ENCODE measurements at places on chromosomes 5 and 9.
A peak's percentile ranks its signal among the peaks of the same experiment; 100 is the strongest.

DNA sequence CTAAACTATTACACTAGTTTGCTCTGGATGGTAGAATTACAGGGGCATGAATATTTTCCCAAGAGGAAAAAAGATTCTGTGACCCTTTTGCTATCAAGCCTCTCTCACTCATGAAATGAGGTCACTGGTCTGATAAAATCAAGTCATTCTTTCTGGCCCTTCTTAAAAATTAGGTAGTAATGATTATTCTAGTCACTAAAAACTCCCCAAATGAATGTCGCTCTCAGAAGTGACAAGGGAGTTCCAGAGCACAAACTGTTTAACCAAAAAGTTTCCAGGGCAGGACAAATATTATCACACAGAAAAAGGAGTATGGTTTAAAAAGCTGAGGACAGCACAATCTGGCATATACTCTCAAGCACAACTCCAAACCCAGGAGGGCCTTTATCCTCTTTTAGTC is 12.5 kb downstream of the ERMP1 start:
- no peak for DNase-seq

DNA sequence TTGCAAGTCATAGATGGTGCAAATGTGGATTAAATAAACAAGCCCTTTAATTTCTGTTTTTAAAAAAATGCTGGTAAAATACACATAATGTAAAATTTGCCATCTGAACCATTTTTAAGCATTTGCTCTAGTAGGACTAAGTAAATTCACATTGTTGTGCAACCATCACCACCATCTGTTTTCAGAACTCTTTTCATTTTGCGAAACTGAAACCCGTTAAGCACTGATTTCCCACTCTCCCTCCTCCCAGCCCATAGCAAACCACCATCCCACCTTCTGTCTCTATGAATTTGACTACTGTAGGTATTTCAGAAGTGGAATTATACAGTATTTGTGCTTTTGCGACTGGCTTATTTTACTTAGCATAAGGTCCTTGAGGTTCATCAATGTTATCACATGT is 103.3 kb upstream of the CNTLN start:
- no peak for DNase-seq

- DNase-seq = peak; percentile 87
Observed at GRCh38 chr9:14909961-14910805, at the start of gene FREM1. TSS of gene FREM1 (minus strand) at chr9:14910428. CDS start at chr9:14868977, 41,451 bp downstream.

DNA sequence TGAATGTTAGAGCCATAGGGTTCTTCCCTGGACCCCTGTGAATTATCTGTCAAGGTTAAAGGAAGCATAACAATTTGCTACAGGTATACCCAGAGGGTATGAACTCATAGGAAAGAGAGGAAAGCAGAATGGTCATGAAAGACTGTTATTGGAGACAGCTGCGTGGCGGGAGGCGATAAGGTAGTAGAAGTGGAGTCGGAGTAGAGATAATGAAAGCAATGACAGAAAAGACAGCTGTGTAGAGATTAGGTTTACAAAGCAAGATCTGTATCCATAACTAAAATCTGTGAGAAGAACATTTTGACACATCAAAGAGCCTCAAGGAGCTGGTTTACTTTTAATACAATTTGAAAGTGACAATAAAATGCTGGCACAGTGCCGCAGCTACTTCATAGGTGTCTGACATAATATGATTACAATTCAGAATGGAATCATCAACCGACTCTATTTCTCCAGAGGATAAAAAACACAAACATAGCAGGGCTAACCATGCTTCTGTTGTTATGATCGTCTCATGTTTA is 603.9 kb downstream of the CDH12 start:
- DNase-seq = no peak

- DNase-seq = no peak
Observed at GRCh38 chr9:109974143-109974917, 194.3 kb downstream of the PALM2AKAP2 start.

- DNase-seq = no peak
Observed at GRCh38 chr5:134626369-134627014, 6.1 kb downstream of the SAR1B start.

- DNase-seq = peak; percentile 35
Observed at GRCh38 chr5:359301-359897, 37.9 kb downstream of the AHRR start.

GRCh38 chr9:89878687-89879086 is 273.9 kb downstream of the GADD45G start:
- DNase-seq = peak; percentile 63

DNA sequence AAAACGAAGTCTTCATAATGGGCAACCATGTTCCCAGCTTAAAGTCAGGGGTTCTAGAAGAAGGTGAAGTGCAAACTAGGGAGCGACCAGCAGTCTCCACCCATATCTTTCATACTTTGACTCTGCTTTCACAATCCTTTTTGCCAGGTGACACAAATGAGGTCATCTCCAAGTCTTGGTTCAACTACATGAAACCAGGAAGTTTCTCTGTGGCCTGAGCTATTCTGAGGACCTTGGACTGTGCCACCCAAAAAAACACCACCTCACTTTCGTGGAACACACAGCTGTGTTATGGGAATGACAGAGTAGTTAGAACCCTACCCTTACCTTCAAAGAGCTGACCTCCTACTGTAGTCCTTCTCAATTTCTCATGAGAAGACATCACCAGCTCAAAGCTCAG is 309.2 kb downstream of the AGTPBP1 start:
- DNase-seq = no peak

GRCh38 chr9:9792144-9792857 is 820.5 kb downstream of the PTPRD start:
- DNase-seq = no peak

DNA sequence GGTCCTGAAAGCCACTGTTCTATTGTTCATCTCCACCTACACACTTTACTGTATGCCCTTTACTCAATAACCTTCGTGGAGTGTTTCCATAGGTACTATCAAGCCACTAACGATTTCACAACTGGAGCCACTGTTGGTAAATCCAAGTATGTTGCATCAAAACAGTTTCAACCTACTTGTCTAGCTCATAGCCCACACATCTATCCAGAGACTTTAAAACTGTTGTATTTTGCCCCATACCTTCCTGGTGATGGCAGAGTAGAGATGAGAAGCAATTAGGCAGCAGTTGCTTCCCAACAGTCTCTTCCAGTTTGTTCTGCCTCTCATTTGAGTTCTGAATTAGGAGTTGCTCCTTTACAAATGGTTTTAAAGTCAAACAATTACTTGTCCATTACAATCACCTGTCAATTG is 607 bp downstream of the FAXDC2 start:
- DNase-seq = no peak

- peak; percentile 73 for DNase-seq
Observed at GRCh38 chr9:16871336-16872151, 1.1 kb upstream of the BNC2 start.
